T-helper 2 cell treated with Interferon-gamma antibody and Interleukin-4, amounts not matched to agents 5 μg/mL and 100 μg/mL, for 36 hours (primary cell): ENCODE measurements at places on chromosomes 13 and 19.

DNA sequence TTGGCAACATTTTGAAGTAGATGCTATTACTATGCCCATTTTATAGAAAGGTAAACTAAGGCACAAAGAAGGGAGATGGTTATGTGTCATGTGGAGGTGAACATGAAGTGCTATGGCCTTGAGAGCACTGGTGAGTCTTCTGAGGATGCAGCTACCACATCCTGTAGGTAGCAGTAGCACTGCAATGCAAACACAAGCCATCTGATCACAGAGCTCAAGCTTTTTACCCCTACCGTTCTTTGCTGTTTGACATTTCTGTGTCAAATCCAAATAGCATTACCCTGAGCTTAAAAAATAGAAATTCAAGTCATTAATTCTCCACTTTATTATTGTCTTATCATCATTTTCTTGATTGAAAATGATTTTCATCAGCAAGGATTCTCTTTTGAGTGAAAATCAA is 382.9 kb downstream of the KCTD12 start:
- no peak for DNase-seq

DNA sequence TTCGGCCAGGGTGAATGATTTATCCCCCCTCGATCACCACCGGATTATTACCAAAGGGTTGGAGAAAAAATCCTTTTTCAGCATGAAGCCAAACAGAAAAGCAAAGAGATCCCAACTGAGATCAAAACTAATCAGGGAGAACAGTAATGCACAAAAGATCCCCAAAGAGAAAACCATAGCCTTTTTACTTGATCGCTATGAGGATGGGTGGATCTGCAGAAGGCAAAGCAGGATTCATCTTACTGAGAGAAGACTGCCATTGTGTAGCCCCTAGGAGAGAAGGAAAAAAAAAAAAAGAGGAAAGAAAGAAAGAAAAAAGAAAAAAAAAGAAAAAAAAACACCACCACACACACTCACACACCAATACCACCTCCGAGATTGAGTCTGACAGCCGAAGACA is at the start of gene FGF14:
FGF14 (minus strand) TSS at position 283 of the 400 bp plus-strand sequence.
- no peak for DNase-seq

- no peak for DNase-seq
Measured at GRCh38 chr13:102935896-102936321, 90.1 kb downstream of the ERCC5 start.

- DNase-seq, result no peak
Measured at GRCh38 chr13:110407531-110407930, 100.4 kb downstream of the COL4A2 start.

- no peak for DNase-seq
Measured at GRCh38 chr13:40980461-40980860, 38.7 kb downstream of the ELF1 start.

- no peak for DNase-seq
Measured at GRCh38 chr19:46411925-46412649, 1.3 kb downstream of the CCDC8 start.

DNA sequence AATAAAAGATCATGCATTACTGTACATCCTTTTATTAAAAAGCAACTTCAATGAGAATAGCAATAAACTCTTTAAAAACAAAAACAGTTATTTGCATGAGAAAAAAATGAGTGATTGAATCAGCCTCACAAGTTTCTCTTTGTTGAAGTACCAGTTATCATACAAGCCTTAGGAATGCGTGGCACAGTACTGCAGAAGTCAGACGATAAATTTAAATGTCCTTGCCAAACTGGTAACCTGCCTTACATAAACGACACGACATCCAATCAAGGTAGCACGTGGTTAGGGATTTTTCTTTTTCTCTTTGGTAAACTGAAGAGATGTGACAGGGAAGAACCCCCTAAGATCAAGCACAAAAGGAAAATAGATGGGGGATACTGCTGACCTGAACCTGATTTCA is 251.0 kb downstream of the KLF12 start:
- no peak for DNase-seq
